H54 (cell line): ENCODE measurements at places on chromosomes 3 and 15.

DNA sequence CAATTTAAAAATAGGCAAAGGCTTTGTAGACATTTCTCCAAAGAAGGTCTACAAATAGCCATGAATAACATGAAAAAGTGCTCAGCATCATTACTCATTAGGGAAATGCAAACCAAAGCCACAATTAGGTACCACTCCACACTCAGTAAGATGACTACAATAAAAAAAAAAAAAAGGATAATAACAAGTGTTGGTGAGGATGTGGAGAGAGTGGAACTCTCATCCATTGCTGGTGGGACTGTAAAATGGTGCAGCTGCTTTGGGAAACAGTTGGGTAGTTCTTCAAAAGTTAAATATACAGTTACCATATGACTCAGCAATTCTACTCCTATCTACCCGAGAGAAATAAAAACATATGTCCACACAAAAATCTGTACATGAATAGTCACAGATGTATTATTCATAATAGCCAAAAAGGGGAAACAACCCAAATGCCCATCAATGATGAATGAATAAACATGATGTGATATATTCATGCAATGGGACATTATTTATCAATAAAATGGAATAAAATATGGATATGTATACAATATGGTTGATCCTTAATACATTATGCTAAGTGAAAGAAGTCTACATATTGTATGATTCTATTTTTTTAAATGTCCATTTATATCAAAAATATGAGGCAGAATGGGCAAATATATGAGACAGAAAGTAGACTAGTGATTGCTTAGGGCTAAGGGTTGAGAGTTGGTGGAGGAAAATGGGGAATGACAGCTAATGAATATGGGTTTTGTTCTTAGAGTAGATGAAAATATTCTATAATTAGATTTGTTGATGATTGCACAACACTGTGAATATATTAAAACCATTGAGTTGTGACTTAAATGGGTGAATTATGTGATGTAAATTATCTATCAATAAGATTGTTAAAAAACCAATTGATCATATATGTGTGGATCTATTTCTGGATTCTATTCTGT, 66.1 kb upstream of the SMAD3 start:
- no peak for DNase-seq

GRCh38 chr3:138031536-138031935, 21.6 kb downstream of the CLDN18 start:
- DNase-seq, result no peak

DNA sequence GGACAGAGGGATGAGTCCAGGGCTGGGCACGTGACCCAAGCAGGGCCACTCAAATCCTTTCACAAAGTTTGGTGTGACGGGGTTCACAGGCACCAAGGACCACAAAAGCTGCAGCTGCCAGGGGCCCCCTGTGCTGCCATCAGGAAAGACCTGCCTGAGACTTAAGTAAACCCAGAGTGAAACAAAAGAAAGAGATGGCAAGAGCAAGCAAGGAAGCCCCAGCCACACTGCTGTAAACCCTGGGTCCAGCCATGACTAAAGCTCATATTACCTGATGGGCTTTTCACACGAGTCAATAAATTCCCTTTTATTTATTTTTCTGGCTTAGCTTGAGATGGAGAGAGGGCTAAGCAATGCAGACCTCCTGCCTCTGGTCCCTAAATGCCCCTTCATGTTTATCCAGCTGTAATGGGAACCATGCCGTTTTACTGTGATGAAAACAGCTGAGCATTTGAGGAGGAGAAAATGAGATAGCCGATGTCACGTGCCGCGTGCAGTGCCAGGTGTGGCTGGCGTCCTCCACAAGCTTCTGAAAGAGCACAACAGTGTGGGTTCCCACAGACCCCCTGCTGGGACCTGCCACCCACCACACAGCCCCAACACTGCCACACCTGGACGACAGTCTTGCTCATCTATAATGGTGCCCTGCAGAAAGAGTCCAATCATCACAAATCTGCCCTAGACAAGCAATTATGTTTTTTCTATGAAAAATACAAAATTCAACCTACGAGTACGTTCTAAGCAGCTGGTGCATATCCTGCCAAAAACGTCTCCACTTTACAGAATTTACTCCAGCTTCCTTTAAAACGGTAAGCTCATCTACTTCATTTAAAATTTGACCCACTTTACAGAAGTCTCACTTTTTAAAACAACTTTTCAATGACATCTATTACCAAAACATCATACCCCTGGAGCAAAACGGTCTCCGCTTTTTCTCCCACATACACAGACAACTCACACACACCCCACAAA, 34.2 kb downstream of the ADAMTS17 start:
- DNase-seq, result no peak

DNA sequence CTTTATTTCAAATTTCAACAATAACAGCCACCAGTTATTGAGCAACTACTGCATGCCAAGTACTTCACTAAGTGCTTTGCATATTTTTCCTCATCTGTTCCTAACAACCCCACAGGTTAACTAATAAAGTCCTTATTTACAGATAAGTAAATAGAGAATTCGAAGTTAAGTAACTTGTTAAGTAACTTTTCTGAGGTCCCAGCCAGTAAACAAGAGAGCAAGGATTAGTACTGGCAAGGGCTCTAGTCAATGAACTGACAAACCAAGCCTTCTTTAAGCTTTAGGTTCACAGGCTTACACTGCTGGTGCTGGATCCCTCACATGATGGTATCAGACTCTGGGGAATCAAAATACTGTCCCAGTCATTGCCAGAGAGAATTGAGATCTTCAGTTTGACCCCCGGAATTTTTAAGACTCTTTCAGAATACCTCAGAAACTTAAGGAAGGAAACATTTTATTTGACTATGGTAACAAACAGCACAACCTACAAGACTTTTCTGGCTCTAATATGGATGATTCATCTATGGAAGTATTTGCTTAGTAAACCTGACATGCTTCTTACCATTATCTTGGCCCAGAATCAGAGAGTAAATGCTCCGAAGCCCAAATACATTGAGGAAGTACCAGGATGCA, 16.5 kb downstream of the EMC3 start:
- DNase-seq, result no peak

GRCh38 chr3:134087060-134087974, 57.6 kb upstream of the SLCO2A1 start:
- no peak for DNase-seq

GRCh38 chr15:100245855-100246254, 95.9 kb downstream of the ADAMTS17 start:
- DNase-seq, result no peak

DNA sequence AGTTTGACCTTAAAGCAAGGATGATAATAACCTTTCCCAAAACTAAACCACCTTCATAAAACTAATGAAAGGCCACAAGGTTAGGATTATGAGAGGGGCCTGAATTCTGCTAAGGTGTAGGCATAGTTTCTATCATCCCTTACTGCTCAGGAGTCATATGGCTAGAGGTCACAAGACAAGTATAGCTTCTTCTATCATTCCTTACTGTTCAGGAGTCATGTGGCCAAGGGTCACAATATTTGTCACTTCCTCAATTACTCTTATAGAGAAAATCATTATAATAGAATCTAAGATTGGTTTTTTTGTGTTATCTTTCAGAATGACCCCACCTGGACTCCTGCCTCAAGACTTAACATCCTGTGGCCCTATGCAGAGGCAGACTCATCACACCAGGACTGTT, 36.6 kb downstream of the HERC1 start:
- no peak for DNase-seq

DNA sequence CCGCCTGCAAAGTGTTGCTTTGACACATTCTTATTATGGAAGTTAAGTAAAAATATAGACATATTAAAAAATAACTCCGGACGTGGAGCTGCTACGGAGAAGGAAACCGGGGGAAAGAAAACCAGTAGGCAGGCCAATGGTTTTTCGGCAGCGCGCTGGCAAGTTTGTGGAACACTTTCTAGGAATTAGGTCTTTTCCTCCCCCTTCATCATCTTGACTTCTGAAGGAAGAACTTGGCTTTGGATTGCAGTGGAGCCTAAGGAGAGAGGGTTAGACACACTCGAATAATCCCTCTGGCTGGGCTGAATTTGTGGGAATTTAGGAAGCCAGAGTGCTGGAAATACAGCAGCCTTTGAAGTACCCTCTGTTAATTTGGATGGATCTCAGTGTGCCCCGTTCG, 317 bp downstream of the ROBO2 start:
- no peak for DNase-seq

- no peak for DNase-seq
Observed at GRCh38 chr3:194384569-194385001, 14.5 kb downstream of the GP5 start.

GRCh38 chr3:113329757-113330156, 111.5 kb downstream of the CFAP44 start:
- DNase-seq, result no peak

GRCh38 chr3:61562721-61563312, 1.4 kb downstream of the PTPRG start:
- DNase-seq, result no peak

GRCh38 chr15:48592221-48592731, 53.2 kb downstream of the FBN1 start:
- DNase-seq, result no peak

GRCh38 chr15:47296881-47297280, 420.4 kb upstream of the SEMA6D start:
- DNase-seq, result no peak
